ENCODE measurements at places on chromosomes 7 and 10. TPM values are rescaled to one million over a fixed set of nuclear protein-coding genes. Genes with fewer than 3 reads are reported as not detected.

TRIL gene
- not detected for total RNA-seq

TLX1 gene
- total RNA-seq: not detected

ZCWPW1 gene
- 2.8 TPM for total RNA-seq

SDK1 gene
- total RNA-seq: 0.07 TPM

HOXA13 gene
- not detected for total RNA-seq

SPDYE16 gene
- 0.53 TPM for total RNA-seq

ICA1 gene
- 2.6 TPM for total RNA-seq

SLC26A3 gene
- not detected for total RNA-seq

TRIM73 gene
- 13.2 TPM for total RNA-seq

MYL10 gene
- not detected for total RNA-seq

OGDH gene
- total RNA-seq: 98.8 TPM

PAX4 gene
- not detected for total RNA-seq

IGFBP1 gene
- total RNA-seq: not detected

COL17A1 gene
- not detected for total RNA-seq

CCDC186 gene
- total RNA-seq: 21.2 TPM

ZNF735 gene
- total RNA-seq: not detected

BHLHA15 gene
- not detected for total RNA-seq

EPHA1 gene
- 15.8 TPM for total RNA-seq

NPSR1 gene
- total RNA-seq: not detected

ADAP1 gene
- total RNA-seq: 14.4 TPM

RBP4 gene
- not detected for total RNA-seq

ANKRD1 gene
- not detected for total RNA-seq

SFTPA2 gene
- not detected for total RNA-seq

MUC3A gene
- total RNA-seq: not detected

PRLHR gene
- not detected for total RNA-seq

DYDC1 gene
- total RNA-seq: not detected

MBL2 gene
- total RNA-seq: not detected

IL15RA gene
- total RNA-seq: 16.5 TPM

NAT16 gene
- total RNA-seq: not detected

TMEM176B gene
- total RNA-seq: not detected

SAMD9L gene
- 77.4 TPM for total RNA-seq

INHBA gene
- total RNA-seq: 0.25 TPM

ZMIZ1 gene
- 31.9 TPM for total RNA-seq

OR2A42 gene
- not detected for total RNA-seq

ELN gene
- total RNA-seq: 1.1 TPM

LRRC18 gene
- total RNA-seq: not detected

WNT2 gene
- not detected for total RNA-seq

AEBP1 gene
- 3.6 TPM for total RNA-seq

NKX6-2 gene
- total RNA-seq: not detected

NPFFR1 gene
- not detected for total RNA-seq

MRLN gene
- not detected for total RNA-seq

CALHM1 gene
- 0.29 TPM for total RNA-seq
